ENCODE measurements at places on chromosomes 6 and 20. TPM values are rescaled to one million over a fixed set of nuclear protein-coding genes. Genes with fewer than 3 reads are reported as not detected.

DNA sequence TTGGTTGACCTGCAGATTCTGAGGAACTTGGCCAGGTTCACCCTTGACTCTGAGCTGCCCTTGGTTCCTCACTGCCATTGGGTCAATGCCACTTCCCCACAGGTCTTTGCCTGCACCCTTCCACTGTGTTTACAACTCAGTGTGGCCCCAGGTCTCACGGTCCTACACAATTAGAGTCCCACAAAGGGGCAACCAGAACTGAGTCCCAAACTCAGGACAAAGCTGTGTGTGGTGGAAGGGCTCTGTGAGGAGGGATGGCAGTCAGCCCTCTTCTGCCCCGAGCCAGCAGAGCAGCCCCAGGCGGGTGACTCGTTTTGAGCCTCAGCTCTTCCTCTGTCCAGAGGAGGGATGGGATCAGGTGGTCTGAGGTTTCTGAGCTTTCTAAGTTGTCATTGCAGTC, 69.5 kb downstream of the NPEPL1 start:
- H3K4me3 ChIP-seq = no peak overlapping the region
- no peak overlapping the region for H3K27ac ChIP-seq
- H3K36me3 ChIP-seq = no peaks in the 10 kb centered on the region
- no peaks in the 10 kb centered on the region for H3K27me3 ChIP-seq
- no peaks in the 10 kb centered on the region for H3K4me1 ChIP-seq

GRCh38 chr20:47417245-47418068, 61.0 kb upstream of the ZMYND8 start:
- H3K36me3 ChIP-seq = no peaks in the 10 kb centered on the region
- no peaks in the 10 kb centered on the region for H3K4me1 ChIP-seq
- DNase-seq = no peak

Gene DLK2
- not detected for total RNA-seq

GRCh38 chr20:49843770-49844380, 31.2 kb downstream of the SLC9A8 start:
- H3K27ac ChIP-seq = no peak overlapping the region
- no peak overlapping the region for H3K4me3 ChIP-seq
- no peaks in the 10 kb centered on the region for H3K27me3 ChIP-seq
- no peak for DNase-seq
- H3K36me3 ChIP-seq = peaks cover 15% of the 10 kb centered on the region

Gene RRAGD
- 20.7 TPM for total RNA-seq

DNA sequence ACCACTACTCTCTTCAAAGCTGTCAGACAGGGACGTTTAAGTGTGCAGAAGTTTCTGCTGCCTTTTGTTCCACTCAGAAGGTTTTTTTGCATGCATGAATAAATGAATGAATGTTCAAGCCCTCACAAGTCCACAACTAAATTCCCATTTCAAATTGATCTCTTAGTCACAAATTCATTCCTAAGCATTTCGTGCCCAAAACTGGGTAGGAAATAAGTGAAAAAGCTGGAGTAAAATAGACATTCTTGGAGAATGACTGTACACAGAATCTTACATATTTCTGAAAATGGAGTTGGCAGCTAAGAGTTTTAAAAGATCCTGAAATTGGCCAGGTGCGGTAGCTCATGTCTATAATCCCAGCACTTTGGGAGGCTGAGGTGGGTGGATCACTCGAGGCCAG, 117.6 kb downstream of the PERP start:
- H3K4me1 ChIP-seq = no peaks in the 10 kb centered on the region
- no peak for DNase-seq
- no peaks in the 10 kb centered on the region for H3K36me3 ChIP-seq
- no peak overlapping the region for H3K27ac ChIP-seq

DNA sequence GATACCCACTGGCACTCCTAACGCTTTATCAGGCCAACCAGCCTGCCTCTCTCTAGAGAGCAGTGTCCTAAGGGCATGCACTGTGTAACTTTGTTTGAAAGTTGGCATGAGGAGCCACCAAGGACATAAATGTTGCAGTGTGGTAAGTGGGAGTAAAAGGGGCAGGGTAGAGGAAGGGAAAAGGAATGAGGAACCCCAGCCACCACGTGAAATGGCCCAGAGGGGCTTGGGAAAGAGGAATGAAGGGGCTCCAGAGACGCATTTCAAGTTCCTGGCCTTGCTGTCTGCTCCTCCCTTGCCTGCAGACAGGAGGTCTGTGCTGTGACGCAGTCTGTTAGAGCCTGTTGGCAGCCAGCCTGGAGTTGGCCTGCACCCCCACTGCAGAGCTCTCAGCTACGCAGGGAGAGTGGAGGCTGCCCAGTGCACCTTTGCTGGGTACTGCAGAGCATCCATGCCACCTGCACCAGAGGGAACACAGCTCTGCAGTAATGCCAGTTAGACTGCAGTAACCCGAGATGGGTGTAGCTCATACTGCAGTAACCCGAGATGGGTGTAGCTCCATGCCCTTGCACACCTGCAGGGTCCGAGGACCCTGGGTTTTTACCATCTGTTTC, 86.8 kb upstream of the SNAP25 start:
- H3K4me1 ChIP-seq = no peaks in the 10 kb centered on the region
- no peaks in the 10 kb centered on the region for H3K27me3 ChIP-seq
- H3K36me3 ChIP-seq = no peaks in the 10 kb centered on the region
- peak; percentile 54 for DNase-seq
- H3K4me3 ChIP-seq = no peak overlapping the region

DNA sequence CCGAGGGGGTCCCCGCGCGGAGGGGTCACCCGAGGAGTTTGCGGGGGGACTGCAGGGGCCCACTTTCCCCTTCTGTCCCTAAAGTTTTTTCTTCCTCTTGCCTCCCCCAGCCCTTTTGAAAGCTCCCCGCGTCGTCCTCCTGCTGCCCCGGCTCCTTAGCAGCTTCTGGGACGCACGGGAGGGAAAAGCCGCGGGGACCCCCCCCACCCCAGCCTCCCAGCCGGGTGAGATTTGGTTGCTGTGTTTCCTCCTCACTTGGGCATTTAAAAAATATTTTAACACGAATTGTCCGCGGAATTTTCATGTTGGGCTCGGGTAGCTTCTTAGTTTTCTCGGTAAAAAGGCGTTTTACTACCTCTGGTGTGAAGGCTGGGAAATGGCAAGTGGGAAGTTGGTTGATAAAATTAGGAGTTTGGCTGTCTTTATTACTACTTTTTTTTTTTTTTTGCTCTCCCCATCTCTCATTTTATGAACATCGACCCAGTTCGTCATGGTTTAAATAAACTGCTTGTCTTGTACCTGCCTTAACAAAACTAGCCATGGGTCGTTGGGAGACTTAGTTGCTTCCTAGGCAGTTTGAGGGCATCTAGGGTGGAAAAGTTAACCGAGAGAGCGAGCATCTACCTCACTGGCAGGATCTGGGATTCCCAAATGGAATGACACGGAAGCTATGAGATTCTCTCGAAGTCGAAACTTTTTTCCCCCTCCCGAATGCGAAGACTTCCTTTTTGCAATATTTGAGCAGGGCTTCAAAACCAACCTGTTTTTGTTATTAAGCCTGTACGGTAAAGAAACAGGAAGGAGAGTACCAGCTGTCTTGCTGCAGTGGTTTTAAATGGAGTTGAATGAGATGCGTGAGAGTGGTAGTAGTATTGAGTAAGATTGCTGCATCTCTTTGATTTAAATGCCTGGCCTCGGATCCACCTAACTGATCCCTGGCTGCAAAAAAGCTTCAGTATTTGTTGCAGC, 868 bp downstream of the NCOA3 start:
- peak; percentile 66 for DNase-seq
- H3K4me1 ChIP-seq = peaks cover 4% of the 10 kb centered on the region
- no peaks in the 10 kb centered on the region for H3K36me3 ChIP-seq
- no peaks in the 10 kb centered on the region for H3K27me3 ChIP-seq
- H3K4me3 ChIP-seq = peak overlapping the region; percentile 83

DNA sequence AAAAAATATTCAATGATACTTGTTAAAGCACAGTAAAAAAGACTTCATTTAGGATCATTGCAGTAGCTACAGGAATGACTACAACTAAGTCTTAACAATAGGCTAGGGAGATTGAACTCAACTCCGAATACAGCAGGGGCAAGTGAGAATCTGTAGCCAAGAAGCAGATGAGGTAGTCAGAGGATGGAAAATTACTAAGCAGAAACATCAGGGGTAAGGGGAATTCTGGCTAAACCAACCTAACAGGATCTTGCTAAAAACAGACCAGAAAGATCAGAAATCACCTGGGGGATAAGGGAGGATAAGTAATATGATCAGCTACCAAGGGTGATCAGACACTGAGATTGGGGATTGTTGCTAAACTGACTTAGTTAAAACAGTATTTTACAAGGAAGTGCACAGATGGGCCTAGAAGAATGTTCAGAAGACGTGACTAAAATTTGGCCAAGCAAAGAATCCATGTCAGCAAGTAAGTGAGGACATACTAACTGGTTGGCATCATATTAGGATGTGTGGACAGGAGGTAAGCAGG, 217.5 kb downstream of the TENT5A start:
- H3K4me3 ChIP-seq = no peak overlapping the region
- H3K36me3 ChIP-seq = no peaks in the 10 kb centered on the region
- no peak overlapping the region for H3K27ac ChIP-seq

DNA sequence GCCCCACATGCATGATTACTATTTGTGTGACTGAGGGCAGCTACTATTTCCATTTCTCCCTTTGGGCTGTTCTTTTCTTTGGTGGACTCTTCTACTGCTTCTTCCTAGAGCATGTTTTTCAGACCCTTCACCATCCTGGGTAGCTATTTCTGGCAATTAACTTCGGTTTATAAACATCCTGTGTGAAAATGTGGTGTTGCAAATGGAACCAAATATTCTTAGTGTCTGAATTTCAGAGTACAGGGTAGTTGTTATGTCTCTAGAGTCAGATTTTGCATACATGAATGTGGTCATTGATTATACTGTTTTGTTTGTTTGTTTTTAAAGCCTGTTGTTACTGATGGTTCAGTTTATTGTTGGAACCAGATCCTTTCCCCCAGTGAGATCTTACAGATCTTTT, 49.7 kb downstream of the PROKR2 start:
- no peak for DNase-seq
- no peaks in the 10 kb centered on the region for H3K4me1 ChIP-seq
- H3K27ac ChIP-seq = no peak overlapping the region
- H3K27me3 ChIP-seq = no peaks in the 10 kb centered on the region
- no peak overlapping the region for H3K4me3 ChIP-seq

DNA sequence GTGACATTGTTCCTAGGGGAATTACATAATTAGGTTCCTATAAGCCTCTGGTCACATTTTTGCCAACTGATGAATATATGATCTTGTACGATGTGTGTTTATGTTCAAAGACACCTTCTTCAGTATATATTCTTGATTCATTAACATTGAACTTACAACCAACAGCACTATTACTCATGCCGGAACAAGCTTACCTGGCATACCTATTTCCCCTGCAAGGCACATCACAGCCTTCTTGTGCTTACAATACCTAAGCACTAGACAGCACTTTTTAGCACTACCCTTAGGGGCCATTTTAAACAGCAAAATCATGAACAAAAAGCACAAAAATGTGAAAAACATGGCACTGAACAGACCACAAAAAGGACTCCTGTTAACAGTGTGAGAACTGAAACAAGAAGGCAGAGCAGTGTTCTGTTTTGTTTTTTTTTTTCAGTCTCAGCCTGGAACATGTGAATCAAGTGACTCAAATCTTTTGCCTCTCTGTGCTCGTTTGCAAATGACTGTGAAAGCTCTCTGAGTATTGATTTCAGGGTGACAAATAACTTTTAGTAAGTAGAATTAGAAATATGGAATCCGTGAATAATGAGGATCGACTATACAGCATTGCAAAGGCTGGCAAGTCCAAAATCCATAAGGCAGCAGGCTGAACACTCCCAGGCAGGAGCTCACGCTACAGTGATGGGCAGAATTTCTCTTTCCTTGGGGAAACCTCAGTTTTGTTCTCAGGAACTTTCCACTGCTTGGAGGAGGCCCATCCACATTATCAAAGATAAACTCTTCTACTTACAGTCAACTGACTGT, 102.3 kb upstream of the TSHZ2 start:
- no peak overlapping the region for H3K27ac ChIP-seq
- no peak for DNase-seq
- H3K4me3 ChIP-seq = no peak overlapping the region
- no peaks in the 10 kb centered on the region for H3K4me1 ChIP-seq
- H3K27me3 ChIP-seq = no peaks in the 10 kb centered on the region
- no peaks in the 10 kb centered on the region for H3K36me3 ChIP-seq

GRCh38 chr6:3013486-3013885, 13.8 kb downstream of the NQO2 start:
- peak overlapping the region; percentile 17 for H3K27ac ChIP-seq
- peaks cover 52% of the 10 kb centered on the region for H3K36me3 ChIP-seq
- no peaks in the 10 kb centered on the region for H3K27me3 ChIP-seq
- H3K4me1 ChIP-seq = no peaks in the 10 kb centered on the region
- H3K4me3 ChIP-seq = no peak overlapping the region

DNA sequence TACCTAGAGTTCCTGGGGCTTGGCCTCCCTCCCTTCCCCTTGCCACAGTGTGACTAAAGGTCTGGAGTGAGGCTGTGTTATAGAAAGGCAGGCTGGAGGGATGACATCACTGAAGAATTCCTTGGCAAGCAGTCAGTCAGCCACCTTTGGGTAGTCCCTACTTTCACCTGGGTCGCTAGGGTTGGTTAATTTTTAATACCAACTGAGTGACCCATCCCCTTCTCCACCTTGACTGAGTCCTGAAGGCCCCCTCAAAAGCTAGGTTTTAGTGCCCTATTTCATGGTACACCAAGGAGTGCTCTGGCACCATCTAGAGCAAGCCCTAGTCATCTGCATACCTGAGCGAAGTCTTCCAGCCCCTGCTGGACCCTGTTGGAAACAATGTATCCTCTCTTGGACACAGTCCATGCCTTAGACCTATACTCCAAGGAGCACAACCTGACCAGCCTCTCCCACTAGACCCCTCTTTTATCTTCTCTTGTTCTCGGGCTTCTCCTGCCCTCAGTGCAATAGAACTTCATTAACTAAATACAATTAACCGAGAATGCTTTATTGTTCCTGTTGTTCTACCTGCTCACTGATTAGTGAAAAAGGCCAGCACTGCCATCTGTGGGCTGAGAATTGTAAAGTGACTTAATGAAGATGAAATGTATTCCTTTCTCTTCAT, 44.6 kb downstream of the RIN2 start:
- peaks cover 22% of the 10 kb centered on the region for H3K36me3 ChIP-seq
- no peaks in the 10 kb centered on the region for H3K4me1 ChIP-seq
- DNase-seq = peak; percentile 71
- H3K4me3 ChIP-seq = no peak overlapping the region

GRCh38 chr20:32304131-32304746, 26.8 kb downstream of the KIF3B start:
- DNase-seq = no peak
- H3K27ac ChIP-seq = no peak overlapping the region
- no peaks in the 10 kb centered on the region for H3K36me3 ChIP-seq
- H3K4me1 ChIP-seq = no peaks in the 10 kb centered on the region

DNA sequence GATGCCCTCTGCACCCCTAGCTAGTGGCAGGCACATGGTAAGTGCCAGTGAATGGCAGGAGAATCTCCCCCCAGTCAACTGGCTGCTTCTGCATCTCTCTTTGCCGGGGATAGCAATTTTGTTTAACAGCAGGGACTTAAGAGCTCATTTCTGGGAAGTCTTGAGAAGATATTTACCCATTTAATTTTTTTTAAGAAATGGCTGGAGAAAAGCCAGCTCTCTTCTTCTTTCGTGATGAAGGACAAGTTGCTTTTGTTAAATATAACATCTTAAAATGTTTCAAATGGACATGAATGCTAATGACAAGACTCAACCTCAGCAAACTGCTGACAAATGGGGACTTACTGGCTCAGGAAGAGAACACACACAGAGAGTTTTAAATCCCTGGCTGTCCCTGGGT, 55.0 kb upstream of the IYD start:
- no peaks in the 10 kb centered on the region for H3K36me3 ChIP-seq
- H3K27me3 ChIP-seq = no peaks in the 10 kb centered on the region

- H3K27ac ChIP-seq = no peak overlapping the region
- no peak for DNase-seq
- H3K4me3 ChIP-seq = no peak overlapping the region
- no peaks in the 10 kb centered on the region for H3K27me3 ChIP-seq
- H3K4me1 ChIP-seq = no peaks in the 10 kb centered on the region
Measured at GRCh38 chr20:10498200-10498599, 63.1 kb downstream of the SLX4IP start.
